Activated naive CD8-positive, alpha-beta T cell treated with anti-CD3 and anti-CD28 coated beads, Interleukin-2, amount 10 ng/mL, durations not matched to agents 7 days and 5 days (primary cell): ENCODE measurements at places on chromosomes 12 and 14. TPM values are rescaled to one million over a fixed set of nuclear protein-coding genes. Genes with fewer than 3 reads are reported as not detected.

Gene MDP1
- total RNA-seq: 15.4 TPM

Gene HELB
- 35.8 TPM for total RNA-seq

- H3K27ac ChIP-seq: no peak overlapping the region
- H3K4me3 ChIP-seq: no peak overlapping the region
- H3K4me1 ChIP-seq: peaks cover 26% of the 10 kb centered on the region
- no peaks in the 10 kb centered on the region for H3K36me3 ChIP-seq
- no peak for DNase-seq
These were observed 28.8 kb upstream of the RAP1B start for GRCh38 chr12:68581926-68582325.

DNA sequence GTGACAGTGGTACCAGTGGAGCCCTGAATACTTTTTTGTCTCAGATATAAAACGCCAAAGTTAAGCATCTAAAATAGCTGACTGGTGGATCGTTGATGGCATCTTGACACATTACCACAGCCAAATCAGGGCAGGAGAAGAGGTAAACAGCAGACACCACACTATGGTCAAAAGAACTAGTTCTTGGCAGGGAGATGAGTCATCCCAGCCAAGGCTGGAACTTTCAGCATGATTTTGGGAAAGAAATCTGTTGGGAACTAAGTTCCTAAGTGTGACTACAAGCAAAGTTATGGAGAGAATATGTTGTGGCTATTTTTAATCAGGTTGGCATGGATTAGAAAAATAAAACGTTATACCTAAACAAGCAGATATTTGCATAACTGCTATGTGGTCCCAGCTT is 36.9 kb downstream of the LGR5 start:
- no peak overlapping the region for H3K27ac ChIP-seq
- H3K36me3 ChIP-seq: no peaks in the 10 kb centered on the region
- H3K4me3 ChIP-seq: no peak overlapping the region
- peaks cover 2% of the 10 kb centered on the region for H3K27me3 ChIP-seq
- DNase-seq: no peak

DNA sequence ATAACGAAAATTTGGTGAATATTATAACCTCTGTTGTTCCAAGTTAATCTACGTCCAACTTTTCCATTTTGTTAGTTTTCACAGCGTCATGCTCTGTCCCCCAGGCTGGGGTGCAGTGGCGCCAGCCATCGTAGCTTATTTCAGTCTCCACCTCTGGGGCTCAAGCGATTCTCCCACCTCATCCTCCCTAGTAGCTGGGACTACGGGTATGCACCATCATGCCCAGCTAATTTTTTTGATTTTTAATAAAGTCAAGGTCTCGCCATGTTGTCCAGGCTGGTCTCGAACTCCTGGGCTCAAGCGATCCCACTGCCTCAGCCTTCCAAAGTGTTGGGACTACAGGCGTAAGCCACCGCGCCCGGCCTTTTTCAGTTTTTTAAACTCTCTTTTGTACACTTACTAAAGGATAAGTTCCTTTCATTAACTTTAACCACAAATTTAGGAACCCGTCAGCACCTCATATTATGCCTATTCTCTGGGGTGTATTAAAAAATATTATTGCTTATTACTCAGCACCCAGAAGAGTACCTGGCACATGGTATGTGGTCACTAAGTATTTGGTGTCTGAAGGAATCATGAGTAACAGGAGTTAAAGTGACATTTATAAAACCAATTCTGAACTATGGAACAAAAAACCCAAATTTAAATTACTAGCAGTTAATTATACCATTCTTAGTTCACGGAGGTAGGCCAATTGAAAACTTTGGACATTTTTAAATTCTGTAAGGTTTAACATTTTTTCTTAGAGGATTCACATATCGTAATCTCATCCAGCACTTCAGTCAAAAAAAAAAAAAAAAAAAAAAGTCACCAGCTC is 925 bp upstream of the MIPOL1 start:
- H3K27me3 ChIP-seq: peaks cover 26% of the 10 kb centered on the region
- H3K4me1 ChIP-seq: peaks cover 9% of the 10 kb centered on the region
- H3K27ac ChIP-seq: no peak overlapping the region
- peak overlapping the region; percentile 73 for H3K4me3 ChIP-seq
